Osteoblast (primary cell): ENCODE measurements at places on chromosomes 11 and 22. TPM values are rescaled to one million over a fixed set of nuclear protein-coding genes. Genes with fewer than 3 reads are reported as not detected.

- DNase-seq: peak; percentile 37
Measured at GRCh38 chr11:3614742-3615171, 27.0 kb downstream of the ART5 start.

The DDX10 gene
- total RNA-seq: 16.6 and 17.1 TPM in 2 replicates

GRCh38 chr22:26394777-26395176, 34.3 kb upstream of the ASPHD2 start:
- no peak for DNase-seq

DNA sequence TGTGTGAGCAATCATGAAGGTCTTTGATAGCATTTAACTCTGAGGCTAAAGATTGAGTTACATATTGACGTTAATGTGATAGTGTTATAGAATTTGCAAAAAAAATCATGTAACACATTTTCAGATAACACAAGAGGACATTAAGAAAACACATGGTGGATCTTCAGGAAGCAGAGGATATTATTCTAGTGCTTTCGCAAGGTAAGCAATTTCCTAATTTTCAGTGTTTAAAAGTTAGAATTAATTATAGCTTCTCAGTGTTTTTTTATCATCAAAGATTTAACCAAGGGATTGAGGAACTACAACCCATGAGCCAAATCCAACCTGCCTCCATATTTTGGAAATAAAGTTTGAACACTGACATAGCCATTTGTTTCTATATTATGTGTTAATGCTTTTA, 78.5 kb downstream of the DKK3 start:
- DNase-seq: no peak

The TTC36 gene
- 1.1 and 1.2 TPM in 2 replicates for total RNA-seq

The TRABD gene
- total RNA-seq: 13.6 and 13.8 TPM in 2 replicates

DNA sequence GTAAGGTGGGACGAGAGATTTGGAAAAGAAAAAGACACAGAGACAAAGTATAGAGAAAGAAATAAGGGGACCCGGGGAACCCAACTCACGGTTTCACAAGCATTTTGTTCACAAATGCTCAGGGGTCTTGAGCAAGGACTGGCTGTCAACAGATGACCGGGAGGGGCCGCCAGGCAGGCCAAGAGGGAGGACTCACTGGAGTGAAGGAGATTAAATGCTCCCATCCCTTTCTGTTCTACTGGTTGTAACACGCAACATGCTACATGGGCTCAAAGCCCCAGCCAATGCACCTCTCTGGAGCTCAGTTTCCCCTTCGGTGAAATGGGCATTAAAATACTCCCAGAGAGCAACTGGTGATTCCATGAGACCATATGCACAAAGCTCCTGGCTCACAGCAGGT, 13.4 kb downstream of the SHANK2 start:
- DNase-seq: no peak

GRCh38 chr11:99176430-99176829, 155.7 kb downstream of the CNTN5 start:
- no peak for DNase-seq

The HTATIP2 gene
- 24.2 and 46.3 TPM in 2 replicates for total RNA-seq

DNA sequence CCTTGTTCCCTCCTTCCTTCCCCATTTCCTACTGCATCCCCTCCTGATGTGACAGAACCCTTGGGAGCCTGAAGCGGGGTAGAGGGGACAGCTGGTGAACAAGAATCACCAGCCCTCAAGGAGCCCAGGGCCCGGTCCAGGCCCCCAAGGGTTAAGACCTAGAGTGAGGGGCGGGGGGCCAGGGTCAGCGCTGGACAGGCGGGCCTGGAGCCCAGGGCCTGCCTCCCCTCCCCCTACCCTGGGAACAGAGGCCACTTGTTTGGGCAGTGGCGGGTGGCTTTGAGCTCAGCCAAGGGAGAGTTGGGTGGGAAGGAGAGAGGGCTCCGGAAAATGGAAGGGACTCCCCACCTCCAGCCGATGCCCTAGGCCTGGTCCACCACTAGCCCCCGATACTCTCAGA, 2.1 kb downstream of the ARAP1 start:
- peak; percentile 66 for DNase-seq

DNA sequence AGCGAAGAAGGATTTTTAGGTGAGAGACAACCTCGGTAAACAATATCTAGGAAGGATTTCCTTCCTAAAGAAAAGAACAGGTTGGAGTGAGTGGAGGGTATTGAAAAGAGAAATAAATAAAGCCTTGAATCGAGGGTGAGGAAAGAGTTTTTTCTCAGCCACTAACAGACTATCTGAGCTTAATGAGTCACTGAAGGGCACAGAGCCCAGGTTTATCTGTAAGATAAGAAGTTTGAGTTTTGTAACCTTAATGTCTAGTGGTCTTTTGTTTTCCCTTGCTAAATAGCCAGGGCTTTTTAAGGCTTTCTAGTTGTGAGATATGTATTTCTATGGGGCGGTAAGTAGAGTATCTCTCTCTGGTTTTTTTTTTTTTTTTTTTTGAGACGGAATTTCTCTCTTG, 394.5 kb upstream of the KIRREL3 start:
- no peak for DNase-seq

DNA sequence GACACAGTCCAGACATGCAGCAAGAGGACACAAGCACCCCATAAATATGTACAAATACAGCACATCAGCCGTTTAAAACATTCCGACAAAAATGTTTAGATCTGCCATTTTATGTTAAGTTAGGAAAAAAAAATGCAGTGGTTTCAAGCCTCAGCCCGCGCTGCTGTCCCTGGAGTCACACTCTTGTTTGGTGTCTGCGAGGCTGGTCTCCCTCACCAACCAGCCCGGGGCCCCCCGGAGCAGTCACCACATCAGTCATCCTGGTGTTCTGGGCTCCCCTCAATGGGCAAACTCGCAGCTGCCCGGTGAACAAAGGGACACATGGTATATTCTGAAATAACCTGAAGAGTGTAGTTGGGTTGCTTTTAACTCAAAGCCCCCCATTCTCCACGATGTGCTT, 1022.2 kb downstream of the BRD1 start:
- no peak for DNase-seq

The CRACR2B gene
- total RNA-seq: 0.59 and 0.72 TPM in 2 replicates

- DNase-seq: peak; percentile 35
Measured at GRCh38 chr11:14907411-14908213, 15.6 kb upstream of the CYP2R1 start.

DNA sequence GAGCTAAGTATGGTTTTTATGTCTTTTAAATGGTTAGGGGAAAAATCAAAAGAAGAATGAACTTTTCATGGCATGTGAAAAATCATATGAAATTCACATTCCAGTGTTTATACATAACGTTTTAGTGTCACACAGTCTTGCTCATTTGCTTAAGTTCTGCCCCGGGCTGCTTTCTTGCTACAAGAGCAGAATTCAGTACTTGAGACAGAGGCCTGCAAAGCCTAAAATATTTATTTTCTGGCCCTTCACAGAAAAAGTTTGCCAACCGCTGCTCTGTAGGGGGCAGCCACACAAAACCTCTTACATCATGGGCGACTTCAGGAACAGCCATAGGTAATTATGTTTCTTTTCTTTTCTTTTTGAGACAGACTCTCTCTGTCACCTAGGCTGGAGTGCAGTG, 1.0 kb upstream of the ATG2A start:
- DNase-seq: peak; percentile 85

The PGGHG gene
- 7.7 and 8.7 TPM in 2 replicates for total RNA-seq

GRCh38 chr11:8527939-8528338, 66.1 kb downstream of the STK33 start:
- no peak for DNase-seq

The TBX1 gene
- under 0.01 TPM in 1 of 2 replicates, not detected in the other for total RNA-seq

The SPI1 gene
- total RNA-seq: not detected in 2 replicates

DNA sequence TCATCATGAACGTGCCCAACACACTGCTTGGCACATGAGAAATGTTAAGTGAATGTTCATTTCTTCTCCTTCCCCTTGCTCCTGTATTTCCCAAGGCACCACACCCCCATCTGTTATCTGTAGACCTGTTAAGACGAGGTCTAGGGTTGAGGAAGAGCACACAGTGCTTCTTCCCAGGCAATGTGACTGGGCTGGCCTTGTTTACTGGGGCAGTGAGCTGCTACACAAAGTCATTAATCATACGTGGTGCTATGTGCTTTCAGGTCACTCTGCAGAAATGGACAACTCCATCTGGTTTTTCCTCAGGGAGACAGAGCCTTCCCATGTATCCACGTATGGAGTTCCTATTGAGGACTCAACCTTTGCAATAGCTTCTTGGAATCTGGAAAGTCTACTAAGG, 118.7 kb downstream of the KCNC1 start:
- no peak for DNase-seq

The NPAS4 gene
- total RNA-seq: 0.36 TPM in 1 of 2 replicates, not detected in the other

DNA sequence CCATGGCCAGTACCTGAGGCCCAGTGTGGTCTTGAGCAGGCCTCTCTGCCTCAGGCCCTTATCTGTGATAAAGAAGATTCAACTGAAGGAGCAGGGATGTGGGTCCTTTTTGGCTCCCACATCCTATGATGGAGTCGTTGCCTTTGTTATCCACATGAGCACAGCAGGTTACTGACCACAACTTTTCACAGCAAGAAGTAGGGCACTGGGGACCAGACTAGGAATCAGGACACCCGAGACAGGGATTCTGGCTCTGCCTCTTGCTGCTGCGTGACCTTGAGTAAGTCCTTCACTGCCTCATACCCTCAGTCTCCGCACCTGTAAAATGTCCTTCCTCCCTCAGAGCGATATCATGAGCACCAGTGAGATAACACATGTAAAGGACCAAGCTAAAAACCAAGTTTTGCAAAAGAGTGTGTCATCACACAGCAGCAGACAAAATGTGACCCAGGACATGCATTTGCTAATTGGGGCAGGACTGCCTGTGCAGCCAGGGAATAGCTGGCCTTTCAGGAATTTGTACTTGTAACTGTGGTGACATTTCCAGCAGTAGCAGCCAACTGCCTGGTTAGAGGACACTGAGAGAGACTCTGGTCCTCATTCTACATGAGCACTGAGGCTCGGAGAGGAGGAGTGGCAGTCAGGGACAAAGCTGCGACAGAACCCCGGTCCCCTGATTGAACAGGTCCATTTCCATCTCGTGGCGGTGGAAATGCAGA, 13.2 kb upstream of the SMIM35 start:
- DNase-seq: no peak

GRCh38 chr11:122808478-122808869, 29.8 kb upstream of the CRTAM start:
- peak; percentile 19 for DNase-seq

The SOX6 gene
- total RNA-seq: 3.2 and 3.3 TPM in 2 replicates

GRCh38 chr22:45537734-45538181, 35.1 kb downstream of the FBLN1 start:
- peak; percentile 96 for DNase-seq

The GPHA2 gene
- total RNA-seq: not detected in 2 replicates

The TEAD1 gene
- 166 and 176 TPM in 2 replicates for total RNA-seq

The DGCR6 gene
- total RNA-seq: 0.59 and 1.1 TPM in 2 replicates

The SLCO2B1 gene
- under 0.01 and 0.72 TPM in 2 replicates for total RNA-seq

GRCh38 chr11:17371614-17372013, 16.8 kb downstream of the KCNJ11 start:
- no peak for DNase-seq

The SNU13 gene
- total RNA-seq: 56.1 and 58.0 TPM in 2 replicates

GRCh38 chr11:111549869-111550203, 9.3 kb downstream of the LAYN start:
- DNase-seq: no peak

GRCh38 chr11:102436561-102436960, 16.0 kb downstream of the TMEM123 start:
- no peak for DNase-seq

GRCh38 chr11:12163181-12163941, 53.0 kb downstream of the MICAL2 start:
- peak; percentile 81 for DNase-seq

DNA sequence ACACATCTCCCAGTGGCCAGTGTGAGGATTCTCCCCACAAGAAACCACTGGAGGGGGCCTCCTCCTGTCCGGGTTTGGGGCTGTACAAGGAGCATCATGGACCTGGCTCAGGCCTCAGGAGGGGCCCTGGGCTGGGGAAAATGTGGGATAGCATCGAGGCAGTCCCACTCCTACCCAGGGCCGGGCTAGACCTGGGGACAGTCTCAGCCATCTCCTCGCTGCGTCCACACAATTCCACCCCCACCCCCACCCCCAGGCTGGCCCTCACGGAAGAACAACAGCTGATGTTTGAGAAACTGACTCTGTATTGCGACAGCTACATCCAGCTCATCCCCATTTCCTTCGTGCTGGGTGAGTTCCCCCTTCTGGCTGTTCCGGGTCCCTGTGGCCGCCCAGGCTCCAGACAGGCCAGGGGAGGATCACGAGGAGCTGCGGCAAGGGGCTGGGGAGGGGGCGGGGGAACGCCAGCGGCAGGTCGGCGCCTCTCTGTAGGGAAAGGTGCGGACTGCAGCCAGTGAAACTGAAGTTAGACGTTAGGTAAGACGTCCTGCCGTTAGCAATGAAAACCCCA, 4.8 kb downstream of the BEST1 start:
- DNase-seq: peak; percentile 96

The SEPTIN5 gene
- 11.2 and 14.5 TPM in 2 replicates for total RNA-seq

- peak; percentile 94 for DNase-seq
Measured at GRCh38 chr11:1917523-1918435, 1.7 kb upstream of the TNNT3 start.

DNA sequence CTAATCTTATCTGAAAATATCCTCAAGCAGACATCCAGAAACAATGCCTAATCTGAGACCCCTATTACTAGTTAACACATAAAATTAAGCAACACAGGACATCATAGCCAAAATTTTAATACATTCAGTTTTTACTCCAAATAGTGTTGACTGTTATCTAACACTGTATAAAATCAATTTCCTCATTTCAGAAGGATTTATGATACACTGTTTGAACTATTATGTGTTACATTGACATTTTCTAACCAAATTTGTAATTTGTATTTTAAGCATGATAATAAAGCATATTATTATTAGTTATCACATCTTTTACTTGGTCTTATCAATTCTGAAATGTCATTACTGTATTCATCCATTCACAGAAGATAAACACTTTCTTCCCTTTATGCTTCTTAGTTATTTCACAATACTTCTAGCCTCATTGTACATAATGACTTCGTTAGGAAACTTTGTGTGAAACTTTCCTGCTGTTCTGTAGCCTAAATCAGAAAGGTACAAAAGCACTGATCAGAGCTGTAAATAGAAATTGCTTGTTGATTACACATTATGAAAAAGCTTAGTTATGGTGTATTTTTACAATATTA, 1248.9 kb downstream of the JRKL start:
- DNase-seq: no peak

GRCh38 chr22:17483688-17484372, 79.5 kb upstream of the SLC25A18 start:
- no peak for DNase-seq
